ENCODE measurements at places on chromosomes 2 and 18.

DNA sequence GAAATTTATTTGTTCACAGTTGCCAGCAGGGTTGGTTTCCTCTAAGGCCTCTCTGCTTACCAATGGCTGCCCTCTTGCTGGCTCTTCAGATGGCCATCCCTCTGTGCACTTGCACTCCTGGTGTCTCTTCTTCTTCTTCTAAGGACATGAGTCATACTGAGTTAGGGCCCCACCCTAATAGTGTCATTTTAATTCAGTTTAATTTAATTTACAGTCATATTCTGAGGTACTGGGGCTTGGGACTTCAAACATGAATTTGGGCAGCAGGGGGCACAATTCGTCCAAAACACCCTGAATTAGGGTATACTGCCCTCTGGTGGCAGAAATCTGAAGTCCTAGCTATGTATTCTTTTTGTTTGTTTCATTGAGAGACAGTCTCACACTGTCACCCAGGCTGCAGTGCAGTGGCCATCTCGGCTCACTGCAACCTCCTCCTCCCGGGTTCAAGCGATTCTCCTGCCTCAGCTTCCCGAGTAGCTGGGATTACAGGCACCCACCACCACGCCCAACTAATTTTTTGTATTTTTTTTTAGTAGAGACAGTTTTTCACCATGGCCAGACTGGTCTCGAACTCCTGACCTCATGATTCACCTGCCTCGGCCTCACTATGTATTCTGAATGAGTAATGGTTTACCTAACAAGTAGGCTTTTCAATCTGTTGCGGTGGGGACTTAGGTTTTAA, 19.8 kb downstream of the SLC4A1AP start:
- DNase-seq = peak; percentile 83

DNA sequence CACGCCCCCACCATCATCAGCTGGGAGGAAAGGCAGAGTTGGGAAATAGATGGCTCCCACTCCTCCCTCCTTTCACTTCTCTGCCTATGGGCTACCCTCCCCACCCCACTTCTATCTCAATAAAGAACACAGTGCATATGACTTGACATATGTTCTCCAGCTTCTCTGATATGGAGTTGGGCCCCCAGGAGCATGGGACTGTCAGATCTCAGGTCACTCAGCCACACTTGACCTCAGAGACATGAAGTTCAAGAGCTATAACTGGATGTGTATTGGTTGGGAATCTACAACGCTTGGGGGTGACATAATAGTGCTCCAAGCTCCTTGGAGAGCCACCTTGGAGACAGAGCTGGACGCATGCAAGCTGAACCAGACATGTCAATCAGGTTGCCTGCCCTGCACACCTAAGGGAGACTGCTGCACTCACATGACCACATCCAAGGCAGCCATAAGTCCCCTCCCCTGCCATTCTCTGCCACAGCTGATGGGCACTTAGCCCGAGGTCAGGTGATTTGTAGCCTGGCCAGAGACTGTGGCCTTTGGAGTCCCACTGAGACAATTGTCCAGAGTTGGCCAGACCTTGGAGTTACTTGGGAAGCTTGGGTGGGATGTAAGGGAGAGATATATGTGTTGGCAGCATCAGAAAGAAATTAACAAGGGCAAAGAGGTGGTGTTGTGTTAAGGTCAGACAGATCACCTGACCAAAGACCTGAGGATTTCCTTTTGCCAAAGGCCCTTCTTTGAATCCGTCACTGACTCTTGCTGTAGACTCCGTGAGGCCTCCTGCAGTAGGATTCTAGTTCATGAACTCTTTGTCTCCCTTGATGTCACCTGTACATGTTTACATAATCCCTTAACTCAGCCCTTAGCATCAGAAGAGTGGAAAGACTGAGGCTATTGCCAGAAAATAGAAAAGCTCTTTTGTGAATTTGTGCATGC, 3.7 kb downstream of the INHA start:
- no peak for DNase-seq

DNA sequence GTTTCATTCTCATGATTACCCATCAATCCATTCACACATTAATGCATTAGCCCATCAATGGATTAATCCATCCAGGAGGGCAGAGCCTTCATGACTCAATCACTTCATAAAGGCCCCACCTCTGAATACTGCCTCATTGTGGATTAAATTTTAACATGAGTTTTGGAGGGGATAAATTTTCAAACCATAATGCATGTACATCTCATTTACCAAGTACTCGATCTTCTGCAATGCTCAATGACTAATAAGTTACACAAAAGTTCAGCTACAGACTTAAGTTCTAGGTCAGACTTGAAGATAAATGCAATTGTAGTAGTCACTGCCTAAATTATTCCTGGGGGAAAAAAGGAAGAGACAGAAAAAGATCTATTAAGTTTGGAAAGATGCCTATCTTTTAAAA, 120.0 kb upstream of the OSR1 start:
- DNase-seq = no peak

- DNase-seq = no peak
Measured at GRCh38 chr18:26746398-26746797, 119.1 kb downstream of the AQP4 start.

DNA sequence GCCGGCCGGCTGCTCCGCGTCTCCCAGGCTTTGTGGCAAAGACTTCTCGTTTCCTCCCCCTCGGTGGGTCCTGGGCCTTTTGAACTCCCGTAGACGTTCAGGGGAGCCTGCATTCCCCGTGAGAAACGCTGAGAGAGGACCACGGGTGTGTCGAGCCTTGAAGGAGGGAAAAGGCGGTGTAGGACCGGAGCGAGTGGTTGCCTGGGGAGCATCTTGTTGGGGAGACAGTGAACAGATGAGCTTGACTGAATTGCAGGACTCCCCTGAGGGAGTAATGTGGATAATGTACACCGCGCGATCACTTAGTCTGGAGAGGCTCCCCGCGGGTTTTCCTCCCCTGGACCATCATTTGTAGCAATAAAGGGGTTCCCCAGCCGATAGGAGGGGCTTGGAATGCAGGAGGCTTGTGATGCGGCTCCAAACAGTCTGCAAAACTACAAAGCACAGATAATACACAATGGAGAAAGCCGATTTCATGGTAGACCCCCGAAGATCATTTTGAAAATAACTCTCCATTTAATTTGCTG, 769 bp downstream of the ALMS1 start:
- DNase-seq = no peak

DNA sequence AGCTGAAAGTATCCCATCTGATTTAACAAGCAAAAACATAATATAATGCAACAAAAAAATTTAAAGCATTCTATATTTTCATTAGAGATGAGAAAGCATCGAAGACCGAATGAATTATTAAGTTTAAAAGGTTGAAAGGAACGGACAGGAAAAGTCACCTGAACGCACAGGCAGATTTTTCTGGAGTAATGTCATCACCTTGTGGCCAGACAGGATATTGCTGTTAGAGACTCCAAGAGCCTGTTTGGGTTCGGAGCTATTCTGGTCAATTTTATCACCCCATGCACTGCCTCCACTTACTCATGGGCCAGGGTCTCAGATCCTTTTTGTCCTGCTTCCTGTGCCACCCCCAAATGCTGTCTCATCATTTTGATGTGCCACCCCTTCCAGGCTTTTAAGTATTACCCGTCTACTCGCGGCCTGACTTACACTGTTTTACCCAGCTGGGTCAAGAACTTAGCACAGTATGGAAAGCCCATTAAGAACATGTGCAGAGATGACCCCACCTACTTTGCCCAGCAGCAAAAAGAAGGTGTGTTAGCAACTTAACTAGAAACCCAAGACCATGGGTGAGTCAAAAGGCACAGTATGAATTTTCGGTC, 27.3 kb downstream of the GKN2 start:
- peak; percentile 31 for DNase-seq

- DNase-seq = no peak
Measured at GRCh38 chr2:66189553-66189952, 245.4 kb upstream of the MEIS1 start.

DNA sequence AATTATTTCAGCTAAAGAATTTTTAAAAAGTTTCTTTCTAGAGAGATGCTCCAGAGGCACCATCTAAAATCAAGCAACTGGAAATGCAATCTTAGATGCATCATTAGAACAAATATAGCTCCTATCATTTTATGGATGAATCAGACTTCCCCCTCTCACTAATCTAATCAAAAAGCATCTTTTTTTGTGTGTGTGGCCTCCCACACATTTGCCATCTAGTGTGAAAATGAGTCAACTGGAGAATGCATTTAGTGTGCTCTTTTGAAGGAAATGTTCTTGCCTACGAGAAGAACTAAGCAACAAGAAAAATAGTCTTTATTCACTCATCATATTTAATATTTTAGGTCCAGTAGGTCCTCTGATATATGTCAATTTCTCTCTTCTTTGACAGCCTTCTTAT, 39.5 kb upstream of the FIGN start:
- DNase-seq = no peak

DNA sequence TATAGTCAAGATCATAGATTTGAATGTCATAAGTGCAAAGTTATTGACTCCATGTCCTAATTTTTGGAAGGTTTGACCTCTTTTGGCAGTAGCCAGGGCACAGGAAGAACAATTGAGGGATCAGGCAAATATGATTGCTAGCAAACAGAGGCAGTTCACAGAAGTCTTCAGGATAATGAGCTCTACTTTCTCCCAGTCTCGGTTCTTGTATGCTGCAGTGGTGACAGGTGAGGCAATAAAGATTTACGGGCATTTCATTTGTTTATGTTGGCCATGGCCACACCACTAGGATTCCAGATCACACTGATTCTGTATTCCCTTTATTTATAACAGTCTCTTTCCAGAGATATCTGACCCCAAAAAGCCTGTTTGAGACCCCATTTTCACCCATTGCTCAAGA, 137.5 kb downstream of the UBR3 start:
- DNase-seq = no peak

GRCh38 chr2:17208511-17208910, 309.7 kb downstream of the RAD51AP2 start:
- DNase-seq = no peak
